ENCODE measurements at places on chromosomes 13 and 19.

GRCh38 chr19:10346509-10346908, 7.1 kb upstream of the ICAM3 start:
- peak; percentile 32 for DNase-seq

DNA sequence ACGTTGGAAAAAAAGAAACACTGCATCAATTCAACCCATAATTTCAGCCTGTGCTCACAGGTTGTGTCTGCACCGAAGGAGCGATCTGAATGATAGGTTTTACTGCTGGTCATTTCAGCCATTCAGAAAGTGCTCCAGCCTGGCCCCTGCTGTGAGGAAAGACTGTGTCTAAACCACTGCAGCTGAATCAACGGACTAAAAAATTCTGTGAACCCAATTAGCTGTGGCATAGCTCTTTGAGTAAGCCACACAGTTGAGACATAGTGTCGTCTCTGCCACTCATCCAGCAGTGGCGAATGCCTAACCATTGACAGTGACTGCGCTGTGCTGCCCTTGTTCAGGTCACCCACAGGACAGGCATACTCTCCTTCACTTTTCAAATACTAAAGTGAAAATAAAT, 179.8 kb downstream of the COG6 start:
- DNase-seq = no peak

DNA sequence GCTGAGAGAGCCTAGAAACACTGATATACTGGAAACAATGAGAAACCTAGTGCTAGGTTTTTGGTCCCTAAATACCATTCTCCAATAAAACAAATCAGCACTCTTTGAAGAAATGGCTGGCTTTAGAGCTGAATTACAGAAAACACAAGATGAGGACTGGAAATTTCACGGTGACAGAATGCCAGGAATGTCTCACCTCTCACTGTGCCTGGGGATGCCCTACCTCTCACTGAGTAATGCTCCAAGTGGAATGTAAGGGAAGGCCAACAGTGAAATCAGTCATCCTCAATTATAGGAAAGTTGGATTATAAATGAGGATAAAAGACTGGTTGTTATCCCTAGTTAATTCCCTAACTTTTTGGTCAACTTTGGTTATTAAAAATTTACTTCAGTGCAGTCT, 259.0 kb downstream of the NALCN start:
- peak; percentile 75 for DNase-seq

DNA sequence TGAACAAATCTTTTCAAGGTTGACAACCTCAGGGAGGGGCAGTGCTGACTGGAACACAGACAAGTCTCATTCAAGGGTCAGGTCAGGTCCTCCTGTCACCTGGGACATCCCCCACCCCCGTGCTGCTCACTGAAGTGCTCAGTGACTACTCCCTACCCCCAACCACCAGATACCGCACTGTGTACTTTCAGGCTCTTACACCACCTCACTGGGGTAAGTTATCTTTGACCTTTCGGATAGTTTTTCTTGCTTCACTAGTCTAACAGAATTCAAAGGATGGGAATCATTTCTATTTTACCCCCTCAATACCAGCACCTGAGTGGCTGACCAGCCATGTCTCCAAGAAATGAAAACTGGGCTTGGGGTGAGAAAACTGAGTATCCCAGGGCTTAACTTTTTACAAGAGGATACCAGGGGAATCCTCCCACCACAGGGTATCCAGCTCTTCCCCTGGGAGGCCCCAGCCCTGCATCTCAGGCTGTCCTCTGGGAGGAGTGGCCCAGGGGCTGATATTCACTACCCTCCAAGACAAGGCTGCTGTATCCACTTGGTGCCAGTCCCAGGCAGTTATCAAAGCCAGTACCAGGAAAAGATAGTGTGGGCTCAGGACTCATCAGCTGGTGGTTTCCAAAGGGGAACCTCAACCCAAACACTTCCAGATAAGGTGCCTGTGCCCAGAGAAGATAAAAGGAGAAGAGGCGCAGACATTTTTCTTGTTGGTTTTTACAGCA, 2.1 kb downstream of the ZNF563 start:
- DNase-seq = peak; percentile 78

- no peak for DNase-seq
Measured at GRCh38 chr19:400976-401865, 7.7 kb downstream of the C2CD4C start.

DNA sequence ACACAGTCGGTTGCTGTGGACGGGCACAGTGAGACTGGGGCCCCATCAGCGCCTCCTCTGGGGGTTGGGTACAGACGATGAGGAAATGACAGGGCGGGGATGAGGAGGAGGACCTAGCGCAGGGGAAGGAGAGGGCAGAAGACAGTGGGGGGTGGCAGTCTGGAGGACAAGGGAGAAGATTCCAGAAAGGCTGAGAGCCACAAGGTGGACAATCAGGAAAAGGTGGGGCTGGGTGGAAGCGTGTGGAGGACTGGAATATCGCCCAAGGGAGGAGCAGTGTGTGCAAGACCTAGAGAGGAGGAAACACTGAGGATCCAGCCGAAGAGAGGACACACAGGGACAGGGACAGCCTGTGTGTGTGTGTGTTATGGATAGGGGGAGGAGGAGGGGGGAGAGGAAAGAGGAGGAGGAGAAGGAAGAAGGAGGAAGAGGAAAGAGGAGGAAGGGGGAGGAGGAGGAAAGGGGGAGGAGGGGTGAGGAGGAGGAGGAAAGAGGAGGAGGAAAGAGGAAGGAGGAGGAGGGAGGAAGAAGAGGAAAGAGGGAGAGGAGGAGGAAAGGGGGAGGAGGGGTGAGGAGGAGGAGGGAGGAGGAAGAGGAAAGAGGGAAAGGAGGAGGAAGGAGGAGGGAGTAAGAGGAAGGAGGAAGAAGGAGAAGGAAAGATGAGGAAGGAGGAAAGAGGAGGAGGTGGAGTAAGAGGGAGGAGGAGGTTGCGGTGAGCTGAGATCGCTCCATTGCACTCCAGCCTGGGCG, 15.8 kb upstream of the GARIN5A start:
- no peak for DNase-seq

GRCh38 chr13:37599519-37599918, 951 bp upstream of the POSTN start:
- DNase-seq = no peak

DNA sequence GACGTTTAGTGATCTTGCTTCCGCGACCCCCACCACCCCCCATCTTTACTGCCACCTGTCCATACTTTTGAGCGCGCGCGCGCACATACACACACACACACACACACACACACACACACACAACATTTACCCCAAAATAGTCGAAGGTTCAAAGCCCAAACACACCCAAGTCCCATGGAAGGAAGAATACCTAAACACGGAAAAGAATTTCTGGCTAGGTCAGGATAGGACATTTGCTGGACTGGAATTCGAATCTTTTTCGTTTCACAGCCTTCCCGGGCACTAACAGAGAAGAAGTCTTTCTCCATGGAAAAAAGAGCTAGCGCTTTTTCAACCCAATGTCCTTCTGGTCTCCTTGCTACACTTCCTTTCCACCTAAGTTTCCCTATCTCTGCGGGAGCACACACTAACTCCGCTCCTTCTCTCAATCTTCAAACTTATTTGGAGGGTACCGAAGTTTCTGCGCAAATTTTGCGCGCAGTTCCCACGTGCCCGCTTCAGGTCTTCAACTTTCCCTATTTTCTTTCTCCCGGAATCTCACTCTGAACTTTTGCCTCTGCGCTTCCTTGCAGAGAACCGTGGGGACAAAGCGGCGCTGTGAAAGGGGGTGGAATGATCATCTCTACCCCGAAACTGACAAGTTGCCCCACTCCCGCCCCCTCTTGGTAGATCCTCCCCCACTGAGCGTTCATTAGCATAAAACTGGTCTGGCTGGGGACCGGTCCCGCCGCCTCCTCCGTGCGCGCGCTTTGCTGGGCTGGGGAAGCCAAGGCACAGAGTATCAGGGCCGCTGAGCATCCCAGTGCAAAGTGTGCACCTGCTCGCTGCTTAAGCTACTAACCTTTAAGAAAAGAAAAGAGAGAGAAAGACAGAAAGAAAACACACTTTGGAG, 2.7 kb downstream of the DACH1 start:
- DNase-seq = no peak

GRCh38 chr13:59706101-59706976, 457.4 kb downstream of the DIAPH3 start:
- no peak for DNase-seq

DNA sequence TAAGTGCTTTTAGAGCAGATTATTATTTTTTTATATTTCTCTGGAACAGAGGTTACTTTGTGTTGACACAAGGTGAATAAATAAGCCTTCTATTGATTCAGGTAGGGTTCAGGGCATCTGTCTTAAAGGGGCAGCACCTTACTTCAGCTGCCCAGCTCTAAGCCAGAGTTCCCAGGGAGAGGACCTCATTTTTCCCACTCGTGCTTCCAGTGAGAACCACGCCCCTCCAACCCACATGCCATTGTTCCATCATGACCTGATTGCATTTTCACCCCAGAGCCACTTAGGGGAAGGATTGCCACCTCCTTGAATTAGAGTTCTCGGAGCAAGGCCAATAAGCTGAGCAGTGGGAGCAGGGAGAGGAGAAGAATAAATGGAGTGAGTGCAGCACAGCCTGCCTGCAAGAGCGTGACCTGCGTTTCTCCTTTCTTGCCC, 104.3 kb upstream of the FRY start:
- DNase-seq = no peak

DNA sequence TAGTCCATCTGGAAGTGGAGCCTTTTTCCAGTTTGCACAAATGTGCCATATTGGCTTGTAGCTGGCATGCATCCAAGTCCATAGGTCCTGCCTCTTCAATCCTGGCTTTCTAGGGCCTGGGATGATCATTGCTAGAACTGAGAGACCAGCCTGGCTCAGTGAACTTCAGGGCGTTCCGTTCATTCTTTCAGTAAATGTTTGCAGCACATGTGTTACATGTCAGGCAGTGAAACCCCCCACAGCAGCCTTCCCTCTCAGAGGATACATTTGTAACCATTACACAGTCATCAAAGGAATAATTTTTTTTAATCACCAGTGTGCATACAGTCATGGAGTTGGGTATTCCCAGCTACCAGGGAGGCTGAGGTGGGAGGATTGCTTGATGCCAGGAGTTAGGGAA, 9.7 kb downstream of the FUT2 start:
- no peak for DNase-seq
